ENCODE measurements at places on chromosomes 3 and 15.
A peak's percentile ranks its signal among the peaks of the same experiment; 100 is the strongest.

DNA sequence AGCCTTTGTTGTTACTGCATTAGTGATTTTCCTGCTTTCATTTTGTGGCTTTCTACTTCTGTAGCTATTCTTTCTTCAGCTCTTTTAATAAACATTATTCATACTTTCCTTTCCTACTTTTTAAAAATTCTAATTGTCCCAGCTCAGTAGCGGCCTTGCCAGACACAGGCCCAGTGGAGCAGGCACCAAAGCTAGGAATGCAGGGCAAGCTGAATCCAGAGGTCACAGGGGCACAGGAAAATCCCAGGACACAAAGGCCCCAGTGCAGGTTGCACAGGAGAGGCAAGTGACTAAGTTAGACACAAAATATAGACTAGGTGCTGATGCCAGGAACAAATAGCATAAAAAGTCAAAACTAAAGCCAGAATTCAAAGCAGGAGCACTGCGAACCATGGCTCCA lies 49.0 kb upstream of the CCDC80 start:
- no peak for DNase-seq

DNA sequence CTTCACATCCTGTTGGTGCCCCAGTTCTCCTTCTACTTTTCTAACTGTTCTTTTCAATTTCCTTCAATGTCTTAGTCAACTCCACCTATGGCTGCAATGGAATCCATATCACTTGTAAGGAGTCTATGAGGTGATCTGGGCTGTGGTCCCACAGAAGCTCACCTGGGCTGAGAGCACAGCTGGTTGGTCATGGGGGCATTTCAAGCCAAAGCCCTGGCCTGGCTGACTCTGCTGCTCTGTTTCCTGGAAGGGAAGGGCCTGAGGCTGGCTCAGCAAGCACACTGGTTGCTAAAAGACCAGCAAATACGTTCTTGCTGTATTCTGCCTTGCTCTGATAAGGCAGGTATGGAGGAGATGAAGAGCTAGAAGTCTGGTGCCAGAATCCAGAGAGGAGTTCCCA lies 29.0 kb downstream of the AMOTL2 start:
- DNase-seq = no peak

- peak; percentile 9 for DNase-seq
These were observed 9.2 kb downstream of the GATA2 start for GRCh38 chr3:128483657-128484403.

GRCh38 chr3:172592898-172593669 lies 69.9 kb upstream of the TNFSF10 start:
- no peak for DNase-seq

DNA sequence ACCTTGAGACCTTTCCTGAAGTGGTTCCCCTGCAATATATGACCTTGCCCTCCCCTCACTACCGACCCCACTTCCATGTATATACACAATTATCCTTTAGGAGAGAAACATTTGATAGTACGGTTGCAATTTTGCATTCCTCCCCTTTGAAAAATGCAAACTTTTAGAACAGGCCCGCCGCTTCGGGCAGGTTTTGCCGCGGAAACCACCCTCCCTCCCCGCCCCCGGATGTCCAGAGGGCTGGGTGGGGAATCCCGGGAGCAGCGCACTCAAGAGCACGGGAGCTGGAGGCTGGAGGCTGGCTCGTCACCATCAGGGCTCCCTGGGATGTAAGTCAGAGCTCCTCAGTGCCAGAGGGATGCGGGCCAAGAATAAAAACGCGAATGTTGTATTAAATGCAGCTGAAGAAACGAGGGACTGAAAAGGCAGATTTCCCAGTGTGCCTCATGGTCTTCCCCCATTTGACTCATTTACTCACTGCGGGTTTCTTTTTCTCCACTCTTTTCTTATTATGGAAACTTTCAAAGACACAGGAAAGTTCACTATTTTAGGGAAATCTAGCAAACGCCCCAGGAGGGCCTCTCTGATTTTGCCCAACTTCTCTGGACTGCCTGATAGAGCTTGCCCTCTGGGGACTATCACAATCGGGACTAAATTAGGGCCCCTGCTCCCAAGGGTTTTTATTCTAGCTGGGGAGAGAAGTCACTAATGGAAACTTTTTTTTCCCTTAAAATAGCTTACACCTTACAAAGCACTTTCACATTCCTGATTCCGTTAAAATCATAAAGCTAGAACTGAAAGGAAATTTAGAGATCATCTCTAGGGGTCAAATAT lies 2.9 kb upstream of the USP3 start:
- DNase-seq = peak; percentile 93

GRCh38 chr15:49286649-49287404 lies 116.8 kb downstream of the GALK2 start:
- no peak for DNase-seq

DNA sequence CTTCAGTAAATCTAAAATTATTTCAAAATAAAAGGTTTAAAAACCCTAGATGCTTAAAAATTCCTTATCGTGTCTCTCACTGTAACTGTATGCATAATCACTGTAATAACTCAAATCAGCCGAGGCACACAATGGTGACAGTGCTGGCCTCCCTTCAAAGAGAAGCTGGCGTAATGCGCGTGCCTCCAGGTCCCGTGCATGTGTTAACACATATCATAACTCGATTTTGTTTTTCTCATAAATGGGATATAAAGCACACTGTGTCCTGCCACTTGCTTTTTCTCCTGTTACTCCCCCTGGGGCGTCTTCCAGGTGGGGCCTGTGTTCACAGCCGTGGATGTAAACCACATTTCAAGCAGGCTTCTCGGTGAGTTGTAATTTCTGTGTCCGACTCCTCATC lies 56.0 kb downstream of the TPRA1 start:
- no peak for DNase-seq

GRCh38 chr15:90547540-90547939 lies 17.8 kb downstream of the CRTC3 start:
- DNase-seq = no peak

GRCh38 chr3:170734043-170734734 lies 135.8 kb downstream of the RPL22L1 start:
- no peak for DNase-seq

DNA sequence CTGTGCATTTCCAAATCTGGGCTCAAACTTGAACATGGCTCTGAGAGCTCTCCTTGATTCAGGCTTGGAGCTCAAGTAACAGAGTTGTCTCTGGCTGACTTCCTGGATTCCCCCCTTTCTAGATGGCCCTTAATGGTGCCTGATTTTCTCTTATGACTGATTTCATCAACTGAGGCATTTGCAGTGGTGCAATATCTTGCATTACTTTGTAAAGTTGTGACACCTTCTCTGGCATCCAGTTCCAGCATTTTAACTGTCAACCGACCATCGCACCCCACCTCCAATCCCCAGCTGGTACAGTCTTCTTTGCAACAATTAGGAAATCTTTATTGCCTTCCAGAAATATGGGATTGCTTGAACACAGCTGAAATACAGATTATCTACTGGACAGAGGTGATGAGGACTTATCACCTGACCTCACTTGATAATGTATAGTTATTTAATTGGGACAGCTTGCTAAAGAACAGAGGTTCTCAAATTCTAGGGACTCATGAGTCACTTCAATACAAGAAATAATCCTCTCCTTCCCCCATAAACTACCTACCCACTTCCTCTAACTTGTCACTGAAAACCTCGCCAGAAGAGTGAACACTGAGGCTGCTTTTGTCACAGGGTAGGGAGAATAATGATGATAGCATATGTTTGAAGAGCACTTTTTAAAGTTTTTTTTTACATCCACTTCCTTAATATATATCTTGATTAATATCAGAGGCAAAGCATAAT lies 41.8 kb downstream of the FILIP1L start:
- no peak for DNase-seq

GRCh38 chr3:194953291-194953690 lies 267.6 kb downstream of the FAM43A start:
- DNase-seq = no peak

- DNase-seq = no peak
These were observed 72.0 kb downstream of the RAD18 start for GRCh38 chr3:8891303-8891702.

DNA sequence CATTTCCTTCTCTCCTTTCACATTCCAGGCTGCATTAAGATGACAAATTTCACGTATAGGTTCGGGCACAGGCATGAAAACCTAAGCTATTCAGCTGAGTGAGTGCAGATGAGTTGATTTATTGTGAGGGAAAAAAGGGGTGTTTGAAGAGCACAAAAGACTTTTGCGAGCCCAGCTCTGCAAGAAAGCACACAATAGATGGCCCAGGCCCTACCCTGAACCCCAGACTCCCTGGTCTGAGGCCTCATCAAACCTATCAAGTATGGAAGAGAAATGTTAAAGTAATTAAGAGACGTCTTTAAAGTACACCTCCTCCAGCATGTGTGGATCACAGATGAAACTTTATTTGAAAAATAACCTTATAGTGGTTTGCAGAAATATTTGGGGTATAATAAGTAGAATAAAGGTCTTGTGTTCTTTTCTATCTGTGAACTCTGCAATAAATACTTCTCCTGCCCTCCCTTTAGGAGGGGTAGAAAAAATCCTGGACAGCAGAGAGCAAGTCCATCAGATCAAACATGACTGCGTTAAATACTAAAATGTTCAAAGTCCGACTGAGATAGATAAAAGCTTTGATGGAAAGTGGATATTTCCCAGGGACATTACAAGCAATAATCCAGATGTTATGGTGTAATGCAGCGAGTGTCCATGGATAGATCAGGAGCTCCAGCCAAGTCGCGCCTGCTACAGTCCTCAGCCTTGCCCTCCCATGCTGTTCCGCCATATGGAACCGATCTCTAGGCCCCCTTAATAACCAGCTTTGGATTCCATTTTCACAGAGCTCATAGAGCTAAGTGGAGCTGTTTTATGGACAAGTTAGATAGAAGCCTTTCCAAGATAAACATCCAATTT lies 121.5 kb downstream of the MCTP2 start:
- DNase-seq = peak; percentile 86

DNA sequence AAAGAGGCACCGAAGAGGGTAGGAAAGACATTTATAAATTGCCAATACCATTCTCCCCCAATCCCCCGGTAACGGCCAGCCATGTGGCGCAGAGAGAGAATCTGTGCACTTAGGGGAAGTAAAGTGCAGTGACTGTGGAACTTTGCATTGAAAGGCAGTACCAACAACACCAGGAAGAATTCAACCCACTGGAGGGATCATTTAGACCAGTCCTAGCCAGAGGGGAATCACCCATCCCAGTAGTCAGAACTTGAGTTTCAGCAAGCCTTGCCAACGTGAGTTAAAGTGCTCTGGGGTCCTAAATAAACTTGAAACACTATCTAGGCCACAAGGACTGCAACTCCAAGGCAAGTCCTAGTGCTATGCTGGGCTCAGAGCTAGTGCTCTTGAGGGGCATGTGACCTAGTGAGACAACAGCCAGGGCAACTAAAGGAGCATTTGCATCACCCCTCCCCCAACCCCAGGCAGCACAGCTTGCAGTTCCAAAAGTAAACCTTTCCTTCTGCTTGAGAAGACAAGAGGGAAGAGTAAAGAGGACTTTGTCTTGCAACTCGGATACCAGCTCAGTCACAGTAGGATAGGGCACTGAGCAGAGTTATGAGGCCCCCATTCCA lies 15.0 kb downstream of the CEP70 start:
- no peak for DNase-seq

DNA sequence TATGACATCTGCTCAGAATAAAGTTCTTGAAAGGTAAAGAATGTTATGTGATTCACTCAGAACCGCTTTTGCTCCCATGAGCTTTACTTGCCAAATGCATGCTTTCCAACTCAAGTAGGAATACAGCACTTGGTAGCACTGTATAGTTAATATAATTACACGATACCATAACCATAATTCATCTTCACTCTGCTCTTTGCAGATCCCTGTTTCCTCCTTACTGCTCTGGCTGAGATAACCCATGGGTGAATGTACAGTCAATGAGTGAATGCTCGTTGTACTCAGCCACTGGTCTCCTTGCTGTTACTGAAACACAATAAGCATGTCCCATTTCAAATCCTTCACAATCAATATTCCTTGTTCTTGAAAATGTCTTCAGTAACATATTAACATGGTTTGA lies 550.0 kb downstream of the FGF12 start:
- DNase-seq = no peak

GRCh38 chr15:65423150-65423975 lies 616 bp upstream of the IGDCC4 start:
- no peak for DNase-seq

GRCh38 chr15:51965691-51966090 lies 5.9 kb downstream of the LEO1 start:
- no peak for DNase-seq

GRCh38 chr15:45363801-45364200 lies 14.5 kb downstream of the GATM start:
- DNase-seq = no peak

GRCh38 chr15:91132079-91132478 lies 32.0 kb downstream of the SV2B start:
- DNase-seq = no peak

GRCh38 chr3:155178810-155179436 lies 98.8 kb downstream of the MME start:
- no peak for DNase-seq

- DNase-seq = no peak
These were observed 801.6 kb upstream of the NR2F2 start for GRCh38 chr15:95528920-95529319.

DNA sequence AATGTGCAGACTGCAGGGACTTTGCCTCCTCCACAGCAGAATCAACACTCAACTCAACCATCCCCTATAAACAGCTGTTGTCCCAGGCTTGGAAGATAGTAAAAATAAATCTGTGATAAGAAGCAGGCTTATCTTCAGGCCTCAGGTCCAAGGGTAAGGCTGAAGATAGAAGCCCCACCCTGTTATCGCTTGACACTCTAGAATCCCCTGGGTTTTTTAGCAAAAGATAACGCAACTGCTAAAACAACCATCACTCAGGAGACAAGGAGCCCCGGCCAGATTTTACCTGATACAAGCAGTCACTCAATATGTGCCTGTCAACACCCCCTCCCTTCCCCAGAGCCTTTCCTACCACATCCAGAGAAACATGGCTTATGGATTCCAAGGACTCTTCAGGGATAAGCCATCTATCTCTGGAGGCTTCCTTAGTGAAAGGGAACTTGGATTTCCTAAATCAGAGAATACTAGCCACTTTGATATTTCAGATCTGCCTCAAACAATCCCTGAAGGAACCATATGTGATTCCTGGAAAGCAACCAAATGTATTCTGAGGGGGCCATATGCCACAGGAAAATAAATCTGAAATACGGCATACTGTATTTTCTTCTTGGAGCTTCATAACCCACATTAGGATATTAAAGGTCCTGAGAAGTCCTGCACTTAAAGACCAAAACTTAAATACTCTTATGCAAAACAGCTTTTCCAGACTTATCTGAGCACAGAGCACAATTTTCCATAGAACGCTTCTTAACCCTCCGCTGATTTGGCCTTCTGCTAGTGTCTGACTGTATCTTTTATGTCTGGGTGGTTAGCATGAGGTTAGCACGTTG lies 60.4 kb downstream of the LYZL4 start:
- no peak for DNase-seq

DNA sequence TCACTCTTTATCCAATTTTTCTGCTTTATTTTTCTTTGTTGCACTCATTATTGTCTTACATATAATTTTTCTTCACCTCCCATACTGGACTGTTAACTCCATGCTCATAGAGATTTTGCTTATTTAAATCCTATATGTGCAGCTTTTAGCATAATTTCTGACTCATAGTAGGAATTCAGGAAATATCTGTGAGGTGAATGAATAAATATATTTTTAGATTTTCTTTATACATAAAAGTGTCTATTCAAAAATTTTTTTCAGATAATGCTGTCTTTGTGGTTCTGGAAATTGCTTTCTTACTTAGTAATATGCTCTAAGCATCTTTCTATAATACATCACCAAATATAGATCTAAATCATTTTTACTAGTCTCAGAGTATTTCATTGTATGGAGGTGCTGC lies 191.8 kb upstream of the SUCLG2 start:
- no peak for DNase-seq

- DNase-seq = peak; percentile 91
These were observed 4.0 kb downstream of the CCDC33 start for GRCh38 chr15:74240002-74240568.

Data from tongue (tissue), 3 donors.